NCI-H1417 treated with DMSO at 0.1 percent for 48 hours (cell line): ENCODE measurements at places on chromosomes 12 and 14.

GRCh38 chr12:89486264-89486663, 38.3 kb downstream of the GALNT4 start:
- no peak for DNase-seq

DNA sequence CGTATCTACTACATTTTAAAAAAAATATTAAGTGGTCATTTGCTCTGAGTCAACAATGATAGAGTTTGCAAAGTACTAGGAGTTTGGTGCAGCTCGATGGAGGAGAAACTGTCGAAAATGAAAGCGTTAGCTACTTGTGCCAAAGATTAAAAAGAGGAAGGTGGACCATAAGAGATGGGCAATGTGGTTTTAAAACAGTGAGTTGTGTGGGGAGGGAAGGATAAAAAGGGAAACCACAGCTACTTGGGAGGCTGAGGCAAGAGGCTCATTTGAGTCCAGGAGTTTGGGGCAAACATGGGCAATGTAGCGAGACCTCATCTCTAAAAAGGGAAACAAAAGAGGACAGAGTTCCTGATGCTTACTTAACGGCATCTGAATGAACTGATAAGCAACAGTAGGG, 18.2 kb upstream of the STRAP start:
- no peak for DNase-seq

GRCh38 chr14:84864548-84865271, 665.2 kb upstream of the FLRT2 start:
- no peak for DNase-seq

DNA sequence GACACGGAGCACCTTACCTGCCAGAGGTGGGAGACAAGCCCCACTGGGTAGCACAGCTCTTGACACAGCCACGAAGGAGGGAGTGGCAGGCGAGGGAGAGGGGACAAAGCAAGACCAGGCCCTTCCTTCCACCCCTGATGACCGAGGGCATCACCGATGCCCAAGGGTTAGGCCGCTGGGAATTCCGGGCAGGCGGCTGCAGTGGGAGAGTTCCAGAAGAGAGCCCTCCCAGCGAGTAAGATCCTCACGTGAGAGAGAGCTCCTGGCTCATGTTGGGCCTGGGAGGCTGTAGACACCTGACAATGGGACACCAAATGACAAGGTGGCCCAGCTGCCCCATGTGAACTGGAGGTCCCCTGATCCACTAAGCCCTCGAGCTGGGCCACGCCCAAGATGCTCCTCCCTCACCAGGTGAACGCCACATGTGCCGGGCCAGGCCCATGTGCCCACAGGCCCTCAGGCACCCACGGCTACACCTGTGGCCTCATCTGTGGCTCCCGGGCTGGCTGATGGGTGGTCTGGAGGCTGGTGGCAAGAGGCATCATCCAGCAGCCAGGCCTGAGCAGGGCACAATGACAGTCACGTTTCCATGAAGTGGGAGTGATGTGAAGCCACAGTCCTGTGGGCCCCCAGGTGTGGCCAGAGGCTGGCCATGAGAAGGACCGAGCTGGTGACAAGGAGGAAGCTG, 32.1 kb upstream of the C14orf180 start:
- no peak for DNase-seq

DNA sequence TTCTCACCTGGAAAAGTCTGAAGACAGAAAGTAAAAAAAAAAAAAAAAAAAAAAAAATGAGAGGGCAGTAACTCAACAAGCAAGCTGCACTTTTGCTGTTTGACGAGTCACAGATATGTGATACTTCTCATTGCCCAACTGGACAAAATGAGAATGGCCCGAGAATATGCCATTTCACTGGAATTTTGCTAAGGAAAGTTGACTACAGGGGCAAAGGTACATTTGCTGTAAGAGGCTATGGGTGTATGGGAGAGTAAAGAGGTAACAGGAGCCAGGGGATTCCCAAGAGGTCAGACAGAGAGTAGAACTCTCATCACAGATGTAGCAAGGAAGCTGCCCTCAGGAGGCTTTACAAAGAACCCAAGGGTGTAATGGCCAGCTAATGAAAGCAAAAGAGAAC, 22.9 kb downstream of the KIF21A start:
- no peak for DNase-seq

- DNase-seq: no peak
Measured at GRCh38 chr14:93946104-93946503, 19.0 kb downstream of the FAM181A start.
